Epithelial cell of umbilical artery (primary cell): ENCODE measurements at places on chromosomes 5 and 9. TPM values are rescaled to one million over a fixed set of nuclear protein-coding genes. Genes with fewer than 3 reads are reported as not detected.

The SLC4A9 gene
- total RNA-seq, result not detected in 2 replicates

The CD274 gene
- total RNA-seq, result 17.9 and 47.0 TPM in 2 replicates

The ROPN1L gene
- total RNA-seq, result 0.30 and 0.32 TPM in 2 replicates

The SARDH gene
- total RNA-seq, result 0.65 and 0.91 TPM in 2 replicates

The IL31RA gene
- 0.15 and 0.97 TPM in 2 replicates for total RNA-seq

The KLHL3 gene
- total RNA-seq, result 5.5 and 9.1 TPM in 2 replicates
